Vagina (tissue), 2 donors: ENCODE measurements at places on chromosomes 11 and 22. TPM values are rescaled to one million over a fixed set of nuclear protein-coding genes. Genes with fewer than 3 reads are reported as not detected.

CCDC88B gene
- total RNA-seq = 7.9 TPM

DNA sequence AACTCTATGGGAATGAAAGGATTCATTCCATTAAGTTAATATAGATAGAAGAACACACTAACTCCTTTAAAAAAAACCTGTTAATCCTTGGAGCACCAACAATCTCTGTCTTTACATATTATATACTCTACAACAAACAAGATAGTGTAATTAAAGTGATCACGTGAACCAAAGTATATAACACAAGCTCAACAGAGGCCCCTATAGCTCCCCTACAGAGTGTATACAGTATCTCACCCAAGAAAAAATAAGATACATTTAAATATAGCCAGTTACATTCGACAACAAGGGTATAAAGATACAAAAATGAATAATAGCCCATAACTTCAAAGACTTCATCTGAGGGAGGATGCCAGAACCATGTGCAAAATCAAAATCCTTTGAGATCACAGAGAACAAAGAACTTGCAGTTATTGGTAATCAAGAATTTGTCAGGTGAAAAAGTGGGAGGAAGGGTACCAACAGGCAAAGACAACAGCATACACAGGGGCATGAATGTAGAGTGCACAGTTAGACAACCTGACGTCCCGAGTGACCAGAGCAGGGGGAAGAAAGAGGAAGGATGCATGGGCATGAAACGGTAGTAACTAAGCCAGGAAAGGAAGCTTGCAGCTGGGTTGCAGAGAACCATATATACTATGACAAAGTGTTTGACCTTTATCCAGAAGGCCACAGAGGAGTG is 4.7 kb downstream of the FCHSD2 start:
- DNase-seq = no peak

DNA sequence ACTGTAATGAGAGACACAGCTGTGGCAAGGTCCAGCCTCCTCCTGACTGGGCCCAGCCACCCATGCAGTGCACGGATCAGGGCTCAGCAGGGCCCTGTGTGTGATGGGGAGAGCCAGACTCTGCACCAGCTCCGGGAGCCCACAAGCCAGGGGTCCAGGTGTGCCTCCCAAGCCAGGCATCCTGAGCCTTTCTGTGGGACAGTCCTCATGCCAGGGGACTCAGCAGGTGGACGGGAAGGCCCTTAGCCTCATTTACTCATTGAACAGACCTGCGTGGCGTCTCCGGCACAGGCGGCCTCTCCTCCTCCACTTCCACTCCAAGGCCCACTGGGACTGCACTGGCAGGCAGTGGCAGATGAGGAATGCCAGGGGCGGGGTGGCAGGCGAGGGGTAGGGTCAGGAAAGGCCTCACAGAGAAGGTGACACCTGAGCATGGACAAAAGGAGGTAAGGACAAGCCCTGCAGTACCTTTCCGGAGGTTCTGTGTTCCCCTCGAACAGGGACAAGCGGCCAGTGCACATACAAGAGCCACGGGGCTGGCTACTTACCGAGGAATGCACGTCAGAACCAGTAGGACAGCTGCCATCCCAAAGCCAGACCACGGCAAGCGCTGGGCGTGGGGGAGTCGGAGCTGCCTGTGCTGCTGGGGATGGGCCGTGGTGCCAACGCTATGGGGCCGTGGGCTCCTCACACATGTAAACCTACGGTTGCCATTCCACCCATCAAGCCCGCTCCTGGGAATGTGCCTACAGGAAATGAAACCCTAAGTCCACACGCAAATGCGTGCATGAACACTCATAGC is 52.7 kb downstream of the IGF2 start:
- peak; percentile 77 for DNase-seq

DNA sequence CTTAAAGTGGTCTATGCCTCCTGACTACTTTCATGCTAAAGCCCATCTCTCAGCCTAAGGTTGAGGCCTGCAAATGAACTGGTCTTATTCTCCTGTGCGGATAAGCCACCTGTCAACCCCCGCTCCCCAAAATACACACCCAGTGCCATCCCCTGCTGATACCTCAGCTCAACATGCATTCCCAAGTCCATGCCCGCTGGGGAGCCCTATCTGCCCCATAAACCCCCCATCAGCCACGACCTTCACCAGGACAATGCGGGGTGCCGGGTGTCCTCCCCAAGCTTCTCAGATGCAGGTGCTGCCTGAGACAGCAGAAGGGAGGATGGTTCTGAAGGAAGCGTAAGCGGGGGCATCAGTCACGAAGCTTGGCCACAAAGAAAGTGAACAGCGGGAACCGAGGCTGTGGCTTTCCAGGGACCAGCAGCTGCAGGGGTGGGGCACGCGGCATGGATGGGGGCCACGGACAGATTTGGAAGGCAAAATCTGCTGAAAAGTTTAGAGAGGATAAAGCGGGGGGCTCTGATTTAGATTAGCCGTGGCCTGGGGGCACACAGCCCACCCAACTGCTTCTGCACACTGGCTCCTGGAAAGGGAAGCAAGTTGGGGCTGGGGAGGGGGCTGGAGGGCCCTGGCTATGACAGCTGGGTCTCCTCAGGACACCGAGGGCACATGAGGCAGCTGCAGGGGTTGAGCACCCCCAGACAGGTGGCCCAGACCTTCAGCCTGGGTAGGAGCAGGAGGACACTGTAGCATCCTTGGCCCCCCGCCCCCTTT is 1391.9 kb downstream of the TBC1D22A start:
- no peak for DNase-seq

- DNase-seq = peak; percentile 94
Measured at GRCh38 chr22:47200273-47201051, 438.0 kb downstream of the TBC1D22A start.
